Iris pigment epithelial cell (primary cell): ENCODE measurements at places on chromosomes 2 and 18.

GRCh38 chr2:150207979-150208378, 279.5 kb downstream of the RND3 start:
- no peak for DNase-seq

DNA sequence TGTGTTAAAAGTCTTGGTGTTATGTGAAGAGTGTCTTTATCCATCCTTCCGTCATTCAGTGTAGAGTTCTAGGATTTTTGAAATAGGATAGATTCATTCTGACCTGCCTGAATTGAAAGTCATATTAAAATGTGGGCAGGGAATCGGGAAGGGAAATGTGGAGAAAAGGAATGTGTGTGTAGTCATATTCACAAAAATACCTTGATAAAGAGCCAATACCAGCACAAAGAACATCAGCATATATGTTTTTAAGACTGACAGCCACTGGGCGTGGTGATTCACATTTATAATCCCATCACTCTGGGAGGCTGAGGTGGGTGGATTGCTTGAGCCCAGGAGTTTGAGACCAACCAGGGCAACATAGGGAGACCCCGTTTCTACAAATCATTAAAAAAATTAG, 188.1 kb downstream of the CAMKMT start:
- peak; percentile 45 for DNase-seq

DNA sequence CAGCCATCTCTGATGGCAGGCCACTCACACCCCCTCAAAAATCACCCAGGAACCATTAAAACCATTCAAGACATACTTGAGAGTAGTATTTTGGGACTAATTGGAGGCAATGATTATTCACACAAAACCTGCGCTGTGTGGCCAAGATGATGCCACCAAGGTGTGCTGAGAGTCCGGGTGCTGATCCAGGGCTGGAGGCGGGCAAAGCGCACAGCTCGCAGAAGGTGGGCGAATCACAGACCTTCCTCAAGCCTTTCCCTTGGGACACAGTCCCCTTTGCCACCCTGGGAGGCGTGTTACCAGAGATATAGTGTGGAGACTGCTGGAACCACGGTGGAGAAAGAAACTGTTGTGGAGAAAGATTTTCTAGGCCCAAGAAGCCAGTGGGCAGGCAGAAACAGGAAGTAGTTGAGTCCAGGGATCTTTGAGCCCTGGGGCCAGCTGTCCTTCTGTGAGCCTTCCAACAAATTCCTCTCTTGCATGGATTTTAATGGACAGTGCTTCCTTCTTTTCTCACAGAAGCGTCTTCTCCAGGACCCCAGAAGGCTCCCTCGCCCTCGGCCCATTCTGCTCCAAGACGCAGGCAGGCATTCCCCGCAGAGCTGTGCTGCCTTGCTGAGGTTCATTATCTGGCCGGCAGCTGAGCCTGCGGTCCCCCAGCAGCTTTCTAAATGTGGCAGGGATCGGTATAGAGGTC, 8.0 kb downstream of the COPS9 start:
- DNase-seq = no peak

- no peak for DNase-seq
These were observed 505.4 kb downstream of the CPS1 start for GRCh38 chr2:211061612-211062296.

- peak; percentile 30 for DNase-seq
These were observed 65.9 kb upstream of the WIPF1 start for GRCh38 chr2:174663550-174663949.

DNA sequence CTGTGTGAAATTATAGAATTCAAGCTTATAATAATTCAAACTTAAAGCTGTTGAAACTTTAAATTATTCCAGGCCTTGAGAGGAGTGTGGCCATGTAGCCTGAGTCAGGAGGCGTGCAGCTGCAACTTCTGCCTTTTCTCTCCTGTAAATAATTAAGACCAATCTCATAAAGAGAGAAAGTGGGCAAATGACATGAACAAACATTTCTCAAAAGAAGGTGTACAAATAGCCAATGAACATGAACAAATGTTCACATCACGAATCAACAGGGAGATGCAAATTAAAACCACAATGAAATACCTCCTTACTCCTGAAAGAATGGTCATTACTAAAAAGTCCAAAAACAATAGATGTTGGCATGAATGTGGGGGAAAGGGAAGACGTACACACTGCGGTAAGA, 149.1 kb upstream of the MYCN start:
- DNase-seq = no peak

DNA sequence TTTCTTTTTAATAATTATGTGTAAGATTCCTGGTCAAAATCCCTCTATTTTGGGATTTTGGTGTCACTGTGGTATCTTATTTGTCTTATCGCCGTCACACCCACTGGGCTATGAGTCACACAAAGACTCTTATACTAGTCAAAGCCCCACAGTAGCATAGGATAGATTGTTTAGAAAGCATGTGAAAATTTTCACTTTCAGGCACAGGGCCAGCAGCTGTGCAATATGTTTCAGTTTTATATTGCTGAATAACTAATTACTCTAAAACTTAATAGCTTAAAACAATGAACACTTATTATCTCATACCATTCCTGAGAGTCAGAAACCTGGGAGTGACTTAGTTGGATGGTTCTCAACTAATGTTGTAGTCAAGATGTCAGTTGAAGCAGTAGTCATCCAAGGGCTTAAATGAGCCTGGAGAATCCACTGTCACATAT, 24.0 kb downstream of the CFAP210 start:
- DNase-seq = peak; percentile 31

GRCh38 chr2:47187069-47187468, 32.0 kb upstream of the STPG4 start:
- no peak for DNase-seq

DNA sequence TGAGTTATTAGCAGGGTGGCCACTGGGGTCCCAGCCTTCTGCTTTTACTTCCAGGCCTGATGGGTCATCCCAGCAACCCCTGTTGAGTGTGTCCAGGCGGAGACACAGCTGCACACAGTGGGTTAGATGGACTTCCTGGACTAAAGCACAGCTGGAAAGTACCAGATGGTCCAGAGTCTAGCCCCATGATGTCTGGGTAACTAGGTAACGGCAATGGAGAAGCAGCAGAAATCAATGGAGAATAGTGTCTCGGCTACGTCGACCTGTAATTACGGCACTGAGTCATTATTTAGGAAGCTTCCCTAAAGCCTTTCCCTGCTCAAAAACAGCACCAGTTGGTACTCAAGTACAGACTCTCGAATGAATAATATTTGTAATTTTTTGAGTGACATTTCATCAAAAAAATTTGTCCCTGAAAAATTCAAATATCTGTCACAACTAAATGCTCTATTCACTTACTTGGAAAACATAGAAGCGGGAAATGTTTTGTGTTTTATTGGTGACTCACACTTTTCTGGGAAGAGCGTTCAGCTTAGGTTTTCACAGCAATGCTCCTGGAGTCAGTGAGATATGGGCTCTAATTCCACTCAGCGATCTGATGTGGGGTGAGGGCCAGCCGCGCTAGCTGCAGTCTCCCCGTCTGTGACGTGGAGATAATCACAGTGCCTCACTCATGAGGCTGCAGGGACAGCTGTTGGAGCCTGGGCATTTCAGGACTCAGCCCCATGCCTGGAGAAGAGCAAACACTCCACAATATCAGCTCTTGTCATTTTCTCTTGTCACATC, 16.2 kb upstream of the ARL4C start:
- peak; percentile 12 for DNase-seq

DNA sequence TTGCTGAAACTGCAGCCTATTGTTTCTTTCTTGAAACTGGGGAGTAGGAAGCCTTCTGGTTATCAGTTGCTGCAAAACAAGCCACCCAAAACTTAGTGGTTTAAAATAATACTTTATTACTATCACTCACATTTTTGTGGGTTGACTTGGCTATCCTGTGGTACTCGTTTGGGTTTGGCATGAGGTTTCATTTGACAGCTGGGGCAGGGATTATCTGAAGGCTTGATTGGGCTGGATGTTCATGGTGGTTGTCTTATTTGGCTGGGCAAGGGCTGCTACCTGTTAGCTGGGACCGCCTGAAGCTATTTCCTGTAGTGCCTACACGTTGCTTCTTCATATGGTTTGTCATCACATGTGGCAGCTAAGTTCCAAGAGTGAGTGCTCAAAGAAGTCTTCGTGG, 122.3 kb downstream of the PLCL1 start:
- no peak for DNase-seq

DNA sequence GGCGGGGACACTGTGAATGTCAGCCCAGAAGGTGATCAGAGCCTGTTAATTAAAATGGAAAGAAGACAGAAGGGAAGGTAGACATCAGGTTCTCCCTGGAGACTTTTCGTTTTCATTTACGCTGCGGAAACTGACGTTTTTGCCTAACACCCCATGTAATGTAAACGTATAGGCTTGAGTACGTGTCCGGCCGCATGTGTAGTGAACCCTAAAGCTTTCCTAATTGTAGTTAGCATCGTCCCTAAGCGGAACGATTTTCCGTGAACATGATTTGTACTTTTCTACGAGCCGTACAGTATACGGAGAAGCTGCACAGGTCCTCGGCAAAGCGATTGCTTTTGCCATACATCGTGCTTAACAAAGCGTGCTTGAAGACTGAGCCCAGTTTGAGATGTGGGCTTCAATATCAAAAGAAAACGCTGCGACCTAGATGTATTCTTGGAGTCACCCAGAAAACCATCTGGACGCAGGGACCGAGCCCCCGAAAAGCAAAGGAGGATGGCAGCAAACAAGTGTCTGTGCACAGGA, 284 bp downstream of the TIMM21 start:
- peak; percentile 6 for DNase-seq

DNA sequence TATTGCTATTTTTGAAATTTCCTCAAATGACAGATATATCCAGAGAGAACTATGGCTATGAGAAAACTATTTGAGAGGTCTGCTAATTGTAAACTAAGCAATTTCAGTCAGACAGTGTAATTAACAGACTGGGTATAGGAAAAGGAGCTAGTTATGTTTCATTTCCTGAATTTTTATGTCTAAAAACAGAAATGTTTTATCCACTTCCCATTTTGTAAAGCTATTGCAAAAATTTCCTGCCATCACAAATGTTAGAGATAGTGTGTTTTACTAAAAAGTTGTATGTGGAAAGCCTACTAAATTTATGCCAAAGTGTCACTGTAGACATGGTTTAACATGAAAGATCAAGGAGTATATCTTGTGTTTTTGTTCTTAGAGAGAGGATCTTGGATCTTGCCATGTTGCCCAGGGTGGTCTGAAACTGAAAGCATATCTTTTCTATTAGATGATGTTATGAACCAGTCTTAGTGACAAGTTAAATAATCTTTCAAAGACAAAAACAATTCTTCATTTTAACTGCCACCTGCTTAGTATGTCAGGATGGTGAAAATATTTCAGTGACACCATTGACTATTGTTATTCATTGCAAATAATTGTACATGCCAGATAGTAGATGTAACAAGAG, 40.5 kb upstream of the ITPRID2 start:
- no peak for DNase-seq

- peak; percentile 54 for DNase-seq
These were observed 48.3 kb downstream of the WDFY1 start for GRCh38 chr2:223896833-223897311.

DNA sequence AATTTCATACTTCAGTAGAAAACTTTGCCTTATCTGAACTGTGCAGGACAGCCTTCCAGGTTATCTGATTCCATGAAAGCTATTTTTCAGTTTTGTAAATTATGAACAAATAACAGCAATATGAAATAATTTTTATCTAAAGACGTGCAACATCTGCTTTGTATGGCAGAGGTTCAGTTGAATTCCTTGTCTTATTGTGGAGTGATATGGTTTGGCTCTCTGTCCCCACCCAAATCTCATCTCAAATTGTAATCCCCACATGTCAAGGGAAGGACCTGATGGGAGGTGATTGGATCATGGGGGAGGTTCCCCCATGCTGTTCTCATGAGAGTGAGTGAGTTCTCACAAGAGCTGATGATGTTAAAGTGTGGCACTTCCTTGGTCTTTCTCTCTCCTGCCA, 18.1 kb upstream of the RPIA start:
- DNase-seq = no peak

GRCh38 chr2:186467421-186467820, 18.6 kb upstream of the ZC3H15 start:
- no peak for DNase-seq

GRCh38 chr2:191302459-191303139, 57.4 kb downstream of the MYO1B start:
- DNase-seq = no peak

GRCh38 chr2:101720732-101721131, 23.2 kb downstream of the MAP4K4 start:
- no peak for DNase-seq

DNA sequence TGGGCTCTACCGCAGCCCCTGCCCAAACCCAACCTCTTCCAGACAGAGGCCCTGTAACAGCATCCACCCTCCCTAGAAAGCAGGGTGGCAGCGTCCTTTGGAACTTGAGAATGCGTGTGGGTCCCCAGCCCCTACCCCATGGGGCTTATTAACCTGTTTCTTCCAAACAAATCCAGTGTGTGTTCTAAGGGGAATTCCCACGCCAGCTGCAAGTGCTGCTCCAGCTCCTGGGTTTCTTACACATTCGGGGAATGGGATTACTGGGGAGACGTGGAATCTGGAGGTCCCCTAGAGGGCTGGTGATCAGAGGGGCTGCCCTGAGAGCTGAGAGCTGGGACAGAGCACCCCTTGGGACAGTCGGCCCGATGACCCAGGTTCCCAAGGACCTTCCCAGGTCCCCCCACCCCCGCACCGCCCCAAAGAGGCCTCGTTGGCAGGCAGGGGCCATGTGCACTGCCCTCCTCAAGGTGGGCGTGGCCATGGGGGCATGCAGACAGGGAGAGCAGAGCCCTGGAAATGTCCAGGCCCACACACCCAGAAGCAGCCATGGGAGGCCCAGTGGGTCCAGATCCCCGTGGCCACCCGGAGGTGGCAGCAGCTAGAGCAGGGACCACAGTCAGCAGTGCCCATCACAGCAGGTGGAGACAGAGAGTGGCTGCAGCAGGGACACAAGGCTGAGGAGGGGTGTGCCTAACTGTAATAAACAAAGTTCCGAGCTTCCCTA, 18.8 kb upstream of the TEX44 start:
- DNase-seq = no peak

GRCh38 chr2:140893685-140894084, 1237.1 kb downstream of the LRP1B start:
- DNase-seq = peak; percentile 86

DNA sequence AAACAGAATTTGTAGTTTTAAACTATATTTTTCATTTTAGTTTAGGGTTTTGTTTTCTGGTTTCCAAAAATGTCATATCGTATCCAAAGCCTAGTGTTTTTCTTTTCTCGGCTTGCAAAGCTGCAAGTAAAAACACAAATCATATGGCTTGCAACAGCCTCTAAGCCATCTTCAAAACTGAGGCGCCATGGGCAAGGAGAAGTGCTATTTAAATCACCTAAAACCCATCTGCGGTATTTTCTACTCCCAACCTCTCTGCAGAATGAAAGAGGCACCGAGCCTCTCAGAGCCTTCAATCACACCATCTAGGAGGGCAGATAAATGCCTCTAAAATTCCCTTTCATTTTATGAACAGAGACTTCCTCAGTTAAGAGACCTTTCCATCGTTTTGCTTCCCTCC, 25.2 kb downstream of the FECH start:
- no peak for DNase-seq

GRCh38 chr2:19749507-19749836, 152.3 kb downstream of the TTC32 start:
- no peak for DNase-seq

- DNase-seq = no peak
These were observed 114.0 kb downstream of the CYP26B1 start for GRCh38 chr2:72033636-72034035.
